ENCODE measurements at places on chromosomes 4 and X. TPM values are rescaled to one million over a fixed set of nuclear protein-coding genes. Genes with fewer than 3 reads are reported as not detected.

- DNase-seq: no peak
Measured at GRCh38 chrX:42755815-42756214, 22.1 kb downstream of the PPP1R2C start.

DNA sequence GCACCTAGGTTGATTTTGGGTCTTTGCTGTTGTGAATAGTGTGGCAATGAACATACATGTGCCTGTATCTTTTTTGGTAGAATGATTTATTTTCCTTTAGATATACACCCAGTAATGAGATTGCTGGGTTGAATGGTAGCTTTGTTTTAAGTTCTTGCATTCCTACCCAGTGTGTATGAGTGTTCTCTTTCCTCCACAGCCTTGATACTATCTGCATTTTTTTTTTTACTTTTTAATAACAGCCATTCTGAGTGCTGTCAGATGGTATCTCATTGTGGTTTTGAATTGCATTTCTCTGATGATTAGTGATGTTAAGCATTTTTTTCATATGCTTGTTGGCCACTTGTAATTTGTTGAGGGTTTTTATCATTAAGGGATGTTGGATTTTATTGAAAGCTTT, 351.8 kb upstream of the GNPDA2 start:
- DNase-seq: no peak

ENOPH1 gene
- 38.1 TPM for total RNA-seq

GRCh38 chr4:43718369-43718768, 730.2 kb downstream of the KCTD8 start:
- DNase-seq: peak; percentile 6

DNA sequence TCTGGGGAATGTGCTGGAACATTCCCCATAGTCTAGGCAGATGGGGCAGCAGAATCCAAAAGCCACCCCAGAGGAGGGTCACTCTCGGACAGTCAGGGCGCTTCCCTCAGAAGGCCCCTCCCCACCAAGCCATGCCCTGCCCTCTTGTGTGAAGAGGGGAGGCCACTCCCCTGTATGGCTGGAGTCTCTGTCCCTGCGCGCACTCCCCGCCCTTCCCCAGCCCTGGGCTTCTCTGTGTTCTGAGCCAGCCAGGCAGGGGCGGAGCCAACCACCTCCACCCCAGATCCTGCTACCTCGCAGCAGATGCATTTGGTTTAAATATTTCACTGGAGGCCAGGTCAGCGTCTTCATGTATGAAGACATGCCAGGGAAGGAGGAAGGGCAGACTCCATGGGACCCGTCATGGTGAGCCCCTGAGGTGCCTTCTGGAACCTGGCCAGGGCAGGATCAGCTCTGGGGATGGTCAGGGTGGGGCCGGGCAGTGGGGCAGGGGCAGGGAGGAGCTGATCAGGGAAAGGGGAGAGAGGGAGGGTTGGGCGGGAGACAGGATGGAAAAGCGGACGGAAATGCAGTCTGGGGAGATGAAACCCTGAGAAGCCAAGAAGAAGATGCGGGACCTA, 107.3 kb downstream of the ADRA2C start:
- no peak for DNase-seq

- no peak for DNase-seq
Measured at GRCh38 chr4:96102541-96103026, 262.7 kb downstream of the PDHA2 start.

ZFP92 gene
- 0.23 TPM for total RNA-seq

ASB12 gene
- total RNA-seq: not detected

SYTL5 gene
- total RNA-seq: 2.1 TPM

GRCh38 chr4:675036-675882, 917 bp downstream of the MYL5 start:
- no peak for DNase-seq

DNA sequence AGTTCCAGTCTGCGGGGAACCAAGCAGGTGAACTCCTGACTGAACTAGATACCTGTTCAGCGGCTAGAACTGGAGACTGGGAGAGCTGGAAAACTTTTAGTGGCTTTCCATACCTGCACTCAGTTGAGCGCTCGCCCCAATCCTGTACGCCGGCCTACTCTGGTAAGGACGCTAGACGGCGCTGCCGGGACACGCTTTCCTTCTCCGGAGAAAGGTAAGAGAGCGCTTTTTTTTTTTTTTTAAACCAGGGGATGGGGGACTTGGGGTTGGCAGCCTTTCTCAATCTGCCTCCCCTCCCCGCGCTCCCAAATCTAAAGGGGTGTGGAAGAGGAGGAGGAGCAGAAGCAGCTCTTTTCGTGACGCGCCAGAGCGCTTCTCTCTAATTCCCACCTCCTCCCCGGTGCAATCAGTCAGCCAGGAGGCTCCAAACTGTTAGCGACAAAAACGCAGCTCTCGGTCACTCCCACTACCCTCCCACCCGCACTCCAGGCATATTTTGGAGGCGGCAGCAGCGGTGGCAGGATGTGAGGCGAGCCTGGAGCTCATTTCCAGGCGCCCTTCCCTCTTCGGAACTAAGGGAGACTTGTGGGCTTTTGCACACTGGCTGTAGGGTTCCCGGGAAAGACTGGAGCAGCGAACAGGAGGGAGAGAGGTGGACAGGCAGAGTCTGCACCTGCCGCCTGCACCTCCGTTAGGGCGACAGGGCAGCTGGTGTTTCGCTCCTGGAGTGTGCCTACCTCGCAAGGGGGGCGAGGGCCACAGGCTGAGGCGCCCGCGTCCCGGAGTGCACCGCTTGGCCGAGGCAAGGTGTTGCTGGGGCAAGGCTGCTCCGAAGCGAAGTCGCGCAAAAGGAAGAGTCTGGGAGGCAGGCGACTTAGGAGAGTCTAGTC, at the start of gene IL1RAPL2:
Gene IL1RAPL2 (plus strand): TSS at position 409 of the 890 bp plus-strand sequence.
- peak; percentile 12 for DNase-seq

DNA sequence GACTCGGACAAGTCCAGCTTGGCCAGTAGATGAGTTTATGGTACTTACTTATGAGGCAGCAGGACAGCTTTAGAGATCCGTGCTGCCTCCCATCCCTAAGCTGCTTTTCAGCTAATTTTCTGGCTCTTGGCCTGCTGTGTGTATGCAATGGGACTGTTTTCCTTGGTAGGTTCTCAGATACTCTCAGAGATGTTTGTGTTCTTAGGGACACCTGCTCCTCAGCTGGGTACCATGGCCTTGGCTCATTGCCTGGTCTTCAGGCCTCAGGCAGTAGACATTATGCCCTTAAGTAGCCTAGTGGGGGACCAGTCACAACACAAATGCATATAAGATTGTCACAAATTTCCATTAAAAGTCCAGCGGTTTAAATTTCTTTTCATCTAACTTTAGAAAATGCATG, 688.0 kb downstream of the PCDH7 start:
- DNase-seq: no peak

DNA sequence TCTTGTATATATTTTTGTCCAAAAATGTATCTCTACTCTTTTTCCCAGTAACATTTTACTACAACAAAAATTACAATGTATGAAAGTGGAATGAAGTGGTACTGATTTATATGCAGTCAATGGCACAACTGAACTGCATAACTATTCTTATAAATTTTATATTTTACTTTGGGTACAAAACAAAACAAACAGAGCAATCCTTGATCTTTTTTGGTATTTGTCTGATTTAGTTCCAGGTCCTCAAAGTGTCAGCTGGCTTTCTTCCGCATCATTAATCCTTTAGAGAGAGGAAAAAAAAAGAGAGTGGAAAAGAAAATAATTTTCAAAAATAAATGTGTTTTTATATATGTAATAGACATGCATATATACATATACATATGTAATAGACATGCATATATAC, 252.4 kb upstream of the SLIT2 start:
- no peak for DNase-seq

RADX gene
- 0.96 TPM for total RNA-seq

- DNase-seq: no peak
Measured at GRCh38 chr4:170476351-170476750, 386.6 kb upstream of the AADAT start.

DNA sequence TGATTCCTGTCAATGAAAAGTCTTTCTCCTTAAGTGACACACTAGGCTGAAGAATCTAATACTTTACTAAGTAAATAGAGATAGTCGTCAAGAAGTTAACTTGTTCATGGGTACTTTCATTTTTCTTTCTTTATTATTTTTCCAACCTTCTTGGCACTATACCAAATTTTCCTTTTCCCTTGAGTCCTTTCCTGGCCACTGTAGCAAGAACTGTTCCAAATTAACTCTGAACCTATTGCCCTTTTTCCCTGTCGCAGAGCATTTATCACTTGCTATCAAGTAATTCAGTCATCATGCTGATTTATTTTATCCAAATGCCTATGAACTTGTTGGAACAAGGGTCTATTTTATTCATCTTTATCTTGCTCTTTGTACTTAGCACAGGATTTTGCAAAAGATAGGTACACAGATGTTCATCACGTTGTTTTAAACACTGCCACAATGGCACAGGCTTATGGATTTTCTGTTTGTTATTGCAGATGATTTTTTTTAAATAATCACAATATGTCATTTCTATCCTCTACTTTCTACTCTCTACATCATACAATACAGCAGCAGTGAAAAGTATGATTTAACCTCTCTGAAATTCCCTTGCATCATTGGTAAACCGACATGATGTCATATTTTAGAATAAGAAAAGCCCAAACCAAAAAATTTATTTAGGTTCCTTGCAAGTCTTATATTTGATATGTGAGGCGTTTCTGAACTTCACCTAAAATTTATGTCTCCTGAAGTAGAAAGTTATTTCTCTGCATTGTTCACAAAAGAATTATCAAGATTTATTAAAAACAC, 2352.3 kb downstream of the PCDH7 start:
- DNase-seq: no peak

GRCh38 chrX:112011376-112011775, 71.2 kb downstream of the TRPC5 start:
- no peak for DNase-seq

PRDX4 gene
- 193 TPM for total RNA-seq

ADGRL3 gene
- total RNA-seq: 1.7 TPM

XG gene
- total RNA-seq: 2.5 TPM

DNA sequence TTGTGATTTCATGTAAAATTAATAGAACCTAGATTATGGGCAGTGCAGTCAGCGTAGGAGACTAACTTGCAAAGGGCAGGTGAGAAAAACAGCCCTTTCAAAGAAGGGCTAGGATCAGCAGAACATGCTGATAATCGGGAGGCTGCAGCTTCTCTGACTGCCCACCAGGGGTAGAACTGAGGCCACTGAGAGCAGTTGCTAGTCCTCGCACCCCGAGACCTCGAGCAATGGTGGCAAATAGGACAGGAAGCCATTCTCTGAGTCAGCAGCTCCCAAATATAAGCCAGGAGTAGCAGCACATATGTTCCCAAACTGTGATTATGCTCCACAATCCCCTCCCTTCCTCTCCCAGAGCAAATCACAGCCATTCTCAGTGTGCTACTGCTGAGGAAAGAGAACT, 186.5 kb downstream of the MSL3 start:
- DNase-seq: no peak

GRCh38 chrX:70553516-70553915, 108.9 kb downstream of the DLG3 start:
- DNase-seq: no peak

GRCh38 chrX:138765051-138765450, 53.5 kb upstream of the FGF13 start:
- no peak for DNase-seq

GRCh38 chrX:134999469-134999868, 8.7 kb downstream of the SMIM10 start:
- DNase-seq: no peak

DNA sequence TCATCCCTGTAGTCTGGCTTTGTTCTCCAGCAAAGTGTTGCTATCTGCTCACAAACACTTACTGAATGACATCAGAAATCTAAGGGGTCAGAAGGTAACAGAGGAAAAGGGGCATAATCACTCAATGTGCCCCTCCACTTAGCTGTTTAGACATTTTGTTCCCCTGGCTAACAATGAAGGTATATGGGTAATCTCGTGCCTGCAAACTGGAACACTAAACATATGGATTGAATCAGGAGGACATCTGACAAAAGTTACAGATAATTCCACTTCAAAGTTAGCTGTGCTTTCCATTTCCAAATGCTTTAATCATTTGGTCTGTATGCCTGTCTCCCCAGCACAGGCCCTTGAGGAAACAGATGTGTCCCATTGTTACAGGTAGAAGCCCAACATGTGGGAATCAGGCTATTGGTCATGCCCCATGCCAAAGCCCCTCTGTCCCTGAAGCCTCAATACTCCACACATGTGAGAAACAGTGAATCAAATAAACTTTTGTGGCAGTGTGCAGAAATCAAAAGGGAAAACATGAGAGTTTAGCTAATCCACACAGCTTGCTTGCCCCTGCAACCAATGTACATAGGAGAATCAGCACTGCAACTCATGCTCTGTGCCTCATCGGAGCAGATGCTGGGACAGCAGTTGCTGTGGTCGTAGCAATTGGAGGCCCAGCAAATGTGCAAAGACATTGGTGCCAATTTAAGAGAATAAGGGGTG, 111.7 kb downstream of the RNF150 start:
- no peak for DNase-seq

- DNase-seq: no peak
Measured at GRCh38 chrX:3712051-3712869, 1.2 kb downstream of the PRKX start.

Measured in prostate gland (tissue), 2 donors.